ENCODE measurements at places on chromosomes 6 and 20.

- DNase-seq, result no peak
Measured at GRCh38 chr6:132760256-132760655, 2.6 kb upstream of the VNN2 start.

DNA sequence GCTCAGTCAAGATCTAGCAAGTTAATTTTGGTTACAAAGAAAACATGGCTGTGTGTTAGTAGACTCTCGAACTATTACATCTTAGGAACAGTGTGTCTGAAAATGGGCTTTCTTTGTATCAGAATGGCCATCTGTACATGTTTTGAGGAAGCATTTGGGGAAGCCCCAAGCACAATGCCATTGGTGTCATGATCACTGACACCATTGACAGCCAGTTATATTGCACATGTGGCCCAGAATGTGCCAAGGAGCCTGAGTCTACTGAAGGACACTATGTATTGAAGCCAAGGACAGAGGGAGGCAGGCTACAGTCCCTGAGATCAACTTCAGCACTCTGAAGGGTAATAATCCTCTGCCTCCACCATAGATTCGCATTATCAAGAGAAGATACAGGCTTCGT, 12.6 kb upstream of the FAM50B start:
- DNase-seq, result no peak

GRCh38 chr6:166935353-166935752, 21.0 kb downstream of the RNASET2 start:
- DNase-seq, result no peak

DNA sequence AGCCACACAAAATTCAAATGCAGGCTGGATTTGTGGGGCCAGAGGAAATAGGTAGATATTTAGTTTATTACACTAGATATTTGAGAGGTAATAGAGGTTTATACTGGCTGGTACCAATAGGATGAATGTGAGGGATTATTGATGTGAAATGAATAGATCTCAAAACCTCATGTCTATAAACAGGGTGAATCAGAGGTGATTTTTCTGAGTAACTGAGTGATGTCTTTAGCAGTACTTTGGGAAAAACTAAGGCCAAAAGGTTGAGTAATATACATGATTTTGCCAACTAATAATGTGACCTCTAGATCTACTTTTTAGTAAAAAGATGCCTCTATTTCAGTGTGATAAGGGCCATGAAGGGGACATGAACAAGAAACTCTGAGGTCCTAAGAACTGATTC, 86.8 kb downstream of the HAO1 start:
- DNase-seq, result no peak

DNA sequence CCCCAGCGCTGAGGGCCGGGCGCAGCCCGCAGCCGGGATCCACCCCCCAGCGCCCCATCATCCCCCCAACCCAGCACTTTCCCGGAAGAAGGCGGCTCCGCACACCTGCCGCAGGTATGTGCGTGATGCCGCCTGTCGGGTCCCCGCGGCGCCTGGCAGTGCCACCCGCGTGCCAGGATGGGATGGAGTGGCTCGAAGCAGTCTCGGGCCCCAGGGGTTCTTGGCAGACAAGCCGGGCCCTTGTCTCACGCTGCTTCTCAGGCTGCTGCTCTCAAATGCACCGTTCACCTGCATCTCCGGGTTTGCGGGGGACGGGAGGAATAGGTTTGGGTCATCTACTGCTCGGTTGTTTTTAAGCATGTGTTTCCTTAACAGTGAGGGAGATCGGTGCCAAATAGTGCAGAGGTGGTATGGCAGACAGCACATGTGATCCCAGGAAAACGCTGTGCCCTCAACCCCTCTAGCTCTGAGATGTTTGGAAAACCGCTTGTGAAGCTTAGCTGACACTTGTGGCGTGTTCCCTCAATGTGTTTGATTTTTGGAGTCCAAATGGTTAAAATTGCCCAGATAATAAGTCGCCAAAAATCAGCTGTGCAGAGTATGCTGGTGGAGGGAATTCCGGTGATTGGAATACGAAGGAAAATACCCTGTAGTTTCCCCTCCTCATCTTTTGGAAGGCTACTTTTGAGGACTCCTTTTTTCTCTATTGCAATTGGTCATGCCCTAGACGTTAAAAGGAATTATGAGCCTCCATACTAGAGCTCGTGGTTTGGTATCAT, 926 bp downstream of the MYLIP start:
- peak; percentile 56 for DNase-seq

Measured in right forelimb (tissue), 1 donor.